Activated T-helper 17 cell treated with anti-CD3 and anti-CD28 coated beads, Interleukin-2, amount 50 U/mL, for 72 hours (primary cell): ENCODE measurements at places on chromosomes 3 and 15.
A peak's percentile ranks its signal among the peaks of the same experiment; 100 is the strongest.

DNA sequence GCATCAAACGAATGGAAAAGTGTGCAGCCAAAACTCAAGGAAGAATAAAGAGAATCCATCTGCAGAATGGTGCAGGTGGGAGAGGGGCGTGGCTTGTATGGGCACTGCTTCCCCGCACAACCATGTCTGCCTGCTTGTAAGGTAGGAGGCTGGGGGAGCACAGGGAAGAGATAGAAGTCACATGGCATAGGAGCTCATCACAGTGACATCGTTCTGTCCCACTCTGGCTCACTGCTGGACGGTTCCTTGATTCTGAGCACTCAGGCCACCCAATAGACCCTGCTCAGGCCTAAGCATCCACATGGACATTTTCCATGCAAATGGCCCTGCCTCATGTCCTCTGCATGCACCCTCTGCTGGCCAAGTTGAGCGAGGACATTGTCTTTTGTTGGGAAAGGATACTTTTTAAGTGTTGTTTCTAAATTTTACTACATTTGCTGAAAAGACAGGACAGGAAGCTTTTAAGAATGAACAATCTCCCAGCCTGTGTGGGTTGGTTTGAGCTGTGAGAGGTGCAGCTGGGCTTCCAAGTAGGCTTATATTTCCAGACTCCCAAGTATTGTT lies 3.1 kb downstream of the MYLK start:
- H3K4me1 ChIP-seq = no peaks in the 10 kb centered on the region
- H3K36me3 ChIP-seq = no peaks in the 10 kb centered on the region
- H3K27ac ChIP-seq = no peak overlapping the region
- peaks cover 38% of the 10 kb centered on the region for H3K27me3 ChIP-seq
- ATAC-seq = no peak

DNA sequence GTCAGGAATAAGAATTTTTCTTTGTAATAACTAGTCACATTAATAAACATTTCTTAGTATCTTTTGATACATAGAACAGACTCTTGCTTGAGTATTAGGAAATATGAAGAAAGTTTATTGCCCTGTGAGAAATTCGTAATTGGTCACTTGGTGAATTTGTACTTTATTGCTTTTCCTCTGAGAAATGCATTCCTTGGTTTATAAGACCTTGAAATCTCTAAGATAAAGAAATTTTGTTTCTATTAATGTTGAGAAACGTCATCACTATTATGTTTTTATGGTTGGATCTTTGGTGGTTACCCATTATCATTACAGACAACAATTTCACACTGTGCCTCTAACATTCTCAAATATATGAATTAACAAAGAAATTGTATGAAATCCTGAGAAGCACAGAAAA lies 652.0 kb upstream of the NECTIN3 start:
- H3K4me3 ChIP-seq = no peak overlapping the region
- no peaks in the 10 kb centered on the region for H3K4me1 ChIP-seq
- H3K27me3 ChIP-seq = no peaks in the 10 kb centered on the region
- no peak for ATAC-seq
- H3K36me3 ChIP-seq = no peaks in the 10 kb centered on the region

DNA sequence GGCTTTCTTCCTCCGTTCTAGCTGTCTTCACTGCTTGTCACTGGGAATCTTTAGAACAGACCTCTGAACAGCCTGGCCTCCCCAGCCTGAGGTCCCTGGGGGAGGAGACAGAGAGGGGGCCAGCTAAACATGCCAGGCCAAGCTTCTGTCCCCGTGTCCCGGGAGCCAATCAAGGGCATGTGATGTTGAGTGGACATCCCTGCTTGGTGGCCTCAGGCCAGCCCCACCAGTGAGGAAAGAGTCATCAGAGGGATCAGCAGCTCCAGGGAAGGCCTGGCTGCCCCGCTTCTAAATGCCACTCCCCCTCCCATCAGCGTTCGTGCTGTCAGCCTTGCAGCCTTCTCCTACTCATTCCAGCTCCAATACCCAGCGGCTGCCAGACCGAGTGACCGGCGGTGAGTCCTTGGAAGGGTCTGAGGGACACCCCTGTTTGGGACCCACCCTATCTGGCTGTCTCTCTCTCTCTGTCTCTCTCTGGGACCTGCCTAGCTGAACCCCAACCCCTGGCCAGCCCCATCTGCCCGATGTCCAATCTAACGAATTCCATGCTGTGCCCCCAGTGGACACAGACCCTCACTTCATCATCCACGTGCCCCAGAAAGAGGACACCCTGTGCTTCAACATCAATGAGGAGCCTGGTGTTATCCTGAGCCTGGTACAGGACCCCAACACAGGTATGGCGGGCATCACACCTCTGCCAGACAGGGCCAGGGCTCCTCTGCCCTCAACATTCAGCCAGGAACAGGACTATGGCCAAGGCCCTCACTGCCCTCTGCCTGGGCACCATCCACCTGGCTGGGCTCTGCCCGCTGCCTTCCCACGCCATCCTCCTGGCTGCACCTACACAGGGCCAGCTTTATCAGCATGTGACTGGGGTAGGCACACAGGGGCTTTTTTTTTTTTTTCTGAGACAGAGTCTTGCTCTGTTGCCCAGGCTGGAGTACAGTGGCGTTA lies 6.6 kb upstream of the ITIH3 start:
- H3K4me3 ChIP-seq = no peak overlapping the region
- H3K4me1 ChIP-seq = no peaks in the 10 kb centered on the region
- H3K27me3 ChIP-seq = no peaks in the 10 kb centered on the region
- H3K36me3 ChIP-seq = no peaks in the 10 kb centered on the region
- ATAC-seq = no peak

GRCh38 chr3:197019021-197019420 lies 10.6 kb downstream of the MELTF start:
- ATAC-seq = no peak
- no peak overlapping the region for H3K4me3 ChIP-seq
- no peak overlapping the region for H3K27ac ChIP-seq
- H3K36me3 ChIP-seq = no peaks in the 10 kb centered on the region
- H3K27me3 ChIP-seq = peaks cover 4% of the 10 kb centered on the region

GRCh38 chr15:69412274-69412673 lies 1.9 kb upstream of the KIF23 start:
- no peak for ATAC-seq
- H3K36me3 ChIP-seq = peaks cover under 1% of the 10 kb centered on the region
- no peak overlapping the region for H3K4me3 ChIP-seq
- H3K4me1 ChIP-seq = peaks cover 5% of the 10 kb centered on the region

- no peak overlapping the region for H3K4me3 ChIP-seq
- no peak overlapping the region for H3K27ac ChIP-seq
- peaks cover 8% of the 10 kb centered on the region for H3K27me3 ChIP-seq
- no peaks in the 10 kb centered on the region for H3K36me3 ChIP-seq
Measured at GRCh38 chr3:149534671-149535332, 60.3 kb downstream of the TM4SF4 start.

GRCh38 chr3:79258479-79258878 lies 509.3 kb downstream of the ROBO1 start:
- H3K36me3 ChIP-seq = no peaks in the 10 kb centered on the region
- H3K4me3 ChIP-seq = no peak overlapping the region
- no peak for ATAC-seq
- H3K27me3 ChIP-seq = no peaks in the 10 kb centered on the region
- no peaks in the 10 kb centered on the region for H3K4me1 ChIP-seq
- no peak overlapping the region for H3K27ac ChIP-seq

- no peak overlapping the region for H3K27ac ChIP-seq
- H3K4me1 ChIP-seq = no peaks in the 10 kb centered on the region
- no peak overlapping the region for H3K4me3 ChIP-seq
- H3K27me3 ChIP-seq = peaks cover 26% of the 10 kb centered on the region
Measured at GRCh38 chr3:124773351-124774326, 43.4 kb downstream of the UMPS start.

DNA sequence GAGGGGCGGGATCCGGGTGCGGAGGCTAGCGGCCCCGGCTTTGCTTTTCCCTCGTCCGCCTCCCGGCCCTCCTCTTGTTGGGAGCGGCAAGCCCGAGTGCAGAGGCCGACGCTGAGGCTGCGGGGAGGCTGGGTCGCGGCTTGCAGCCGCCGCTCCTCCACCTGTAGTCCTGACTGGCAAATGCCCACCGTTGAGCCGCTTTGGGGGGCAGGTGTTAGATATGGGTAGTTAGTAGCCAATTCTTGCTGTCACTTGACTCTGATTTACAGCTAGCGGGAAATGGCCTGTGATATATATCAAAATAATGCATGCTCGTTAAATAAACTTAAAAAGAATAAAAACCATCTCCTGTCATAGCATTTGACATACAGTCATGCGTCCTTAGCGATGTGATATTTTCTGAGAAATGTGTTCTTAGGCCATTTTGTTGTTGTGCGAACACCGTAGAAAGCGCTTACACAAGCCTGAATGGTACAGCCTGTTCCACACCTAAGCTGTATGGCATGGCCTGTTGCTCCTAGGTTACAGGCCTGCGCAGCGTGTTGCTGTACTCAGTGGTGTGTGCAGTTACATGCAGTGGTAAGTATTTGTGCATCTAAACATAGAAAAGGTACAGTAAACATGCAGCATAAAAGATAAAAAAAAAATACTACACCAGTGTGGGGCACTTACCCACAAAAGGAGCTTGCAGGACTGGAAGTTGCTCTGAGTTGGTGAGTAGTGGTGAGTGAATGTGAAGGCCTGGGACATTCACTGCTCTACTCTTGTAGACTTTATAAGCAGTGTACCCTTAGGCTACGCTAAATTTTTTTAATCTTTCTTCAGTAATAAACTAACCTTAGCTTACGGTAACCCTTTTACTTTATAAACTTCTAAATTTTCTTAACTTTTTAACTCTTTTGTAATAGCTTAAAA lies 873 bp downstream of the CAPN7 start:
- peak overlapping the region; percentile 86 for H3K4me3 ChIP-seq
- H3K27ac ChIP-seq = peak overlapping the region; percentile 80
- no peaks in the 10 kb centered on the region for H3K27me3 ChIP-seq
- ATAC-seq = peak; percentile 38
- peaks cover 29% of the 10 kb centered on the region for H3K36me3 ChIP-seq
- peaks cover 17% of the 10 kb centered on the region for H3K4me1 ChIP-seq

DNA sequence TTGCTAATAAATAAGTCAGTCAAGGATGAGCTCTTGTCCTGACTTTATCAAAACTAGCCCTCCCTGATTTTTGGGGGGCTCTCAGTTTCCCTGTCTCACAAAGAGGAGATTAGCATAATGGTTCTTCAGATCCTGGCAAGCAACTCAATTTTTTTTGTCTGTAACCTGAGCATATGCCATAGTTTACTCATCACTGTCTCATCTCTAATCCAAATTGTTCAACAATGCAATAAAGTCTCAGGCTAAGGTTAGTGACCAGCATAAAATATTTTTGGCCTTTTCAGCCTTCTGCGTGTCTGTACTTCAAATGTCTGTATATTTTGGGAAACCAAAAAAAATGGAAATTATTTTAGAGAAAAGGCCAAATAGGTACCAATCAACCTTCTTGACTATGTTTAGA lies 465.6 kb upstream of the TPRG1 start:
- peaks cover 21% of the 10 kb centered on the region for H3K36me3 ChIP-seq
- H3K4me3 ChIP-seq = no peak overlapping the region
- ATAC-seq = no peak
- H3K27me3 ChIP-seq = no peaks in the 10 kb centered on the region
- H3K27ac ChIP-seq = no peak overlapping the region

DNA sequence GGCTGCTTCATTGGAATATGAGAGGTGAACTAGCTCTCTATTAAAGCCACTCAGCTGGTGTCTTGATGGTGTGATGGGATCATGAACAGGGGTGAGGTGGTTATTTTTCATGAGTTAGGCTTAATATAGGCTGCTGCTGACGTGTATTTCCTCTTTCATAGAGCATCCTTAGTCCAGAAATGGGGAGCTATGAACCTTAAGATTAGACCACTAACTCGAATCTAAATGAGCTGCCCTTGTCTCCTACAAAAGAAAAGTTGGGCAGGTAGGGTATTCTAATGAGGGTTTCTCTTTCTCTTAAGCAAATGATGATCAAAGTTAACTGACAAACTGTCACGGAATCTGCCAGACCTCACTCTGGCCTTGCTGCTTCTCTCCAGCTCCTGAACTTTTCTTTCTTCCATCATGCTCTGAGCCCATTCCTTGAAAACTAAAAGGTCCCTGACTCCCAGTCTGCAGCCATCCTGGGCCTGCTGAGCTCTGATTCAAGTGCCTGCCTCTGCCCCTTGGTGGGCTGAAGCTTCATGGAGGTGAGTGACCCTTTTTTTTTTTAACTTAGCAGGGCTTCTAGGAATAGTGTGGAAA lies at the start of gene TRIM69:
Gene TRIM69 (plus strand): TSS at position 348 of the 585 bp plus-strand sequence. CDS start 177 bp downstream, at position 525.
- peak within 1 kb of the TSS; percentile 98 for H3K4me3 ChIP-seq
- peak; percentile 59 for ATAC-seq
- H3K36me3 ChIP-seq = peaks cover 54% of the 10 kb centered on the region
- H3K27ac ChIP-seq = peak within 1 kb of the TSS; percentile 96
- peaks cover 29% of the 10 kb centered on the region for H3K4me1 ChIP-seq

DNA sequence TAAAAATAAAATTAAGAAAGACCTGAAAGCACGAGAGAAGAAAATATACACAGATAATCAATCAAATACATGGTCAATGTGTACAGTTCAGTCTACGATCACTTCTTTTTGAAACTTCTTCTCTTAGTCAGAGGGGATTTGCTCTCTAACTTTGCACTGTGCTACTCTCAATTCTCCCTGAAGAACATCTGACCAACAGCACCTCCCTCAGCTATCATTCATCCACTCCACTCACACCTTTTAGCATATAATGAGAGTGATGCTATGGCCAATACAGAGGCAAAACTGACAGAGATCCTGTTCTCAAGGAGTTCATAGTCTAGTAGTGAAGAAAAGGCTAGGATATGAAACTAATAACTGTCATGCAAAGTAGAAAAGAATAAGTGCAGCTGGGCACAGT lies 45.9 kb downstream of the P3H2 start:
- H3K4me3 ChIP-seq = no peak overlapping the region
- ATAC-seq = no peak
- H3K4me1 ChIP-seq = no peaks in the 10 kb centered on the region
- no peaks in the 10 kb centered on the region for H3K36me3 ChIP-seq
- no peak overlapping the region for H3K27ac ChIP-seq

DNA sequence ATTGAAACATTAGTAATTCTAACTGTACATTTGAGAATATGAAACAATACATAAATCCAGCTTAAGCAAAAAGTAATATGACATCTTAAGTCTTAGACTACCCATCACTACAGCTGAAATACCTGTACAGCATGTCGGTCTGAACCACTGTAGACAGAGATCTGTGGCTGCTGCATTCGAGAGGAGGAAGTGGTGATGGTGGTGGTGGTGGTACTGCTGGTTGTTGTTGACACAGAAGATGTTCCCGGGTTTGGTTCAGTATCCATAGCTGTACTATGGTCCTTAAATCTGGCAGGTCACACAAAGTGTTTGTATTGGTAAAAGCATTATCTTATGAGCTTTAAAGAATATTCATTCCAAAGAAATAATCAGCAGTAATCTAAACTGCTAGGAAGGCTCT lies 2.9 kb downstream of the PHC3 start:
- H3K27ac ChIP-seq = peak overlapping the region; percentile 75
- H3K36me3 ChIP-seq = peaks cover 77% of the 10 kb centered on the region
- no peaks in the 10 kb centered on the region for H3K27me3 ChIP-seq
- peak; percentile 43 for ATAC-seq

DNA sequence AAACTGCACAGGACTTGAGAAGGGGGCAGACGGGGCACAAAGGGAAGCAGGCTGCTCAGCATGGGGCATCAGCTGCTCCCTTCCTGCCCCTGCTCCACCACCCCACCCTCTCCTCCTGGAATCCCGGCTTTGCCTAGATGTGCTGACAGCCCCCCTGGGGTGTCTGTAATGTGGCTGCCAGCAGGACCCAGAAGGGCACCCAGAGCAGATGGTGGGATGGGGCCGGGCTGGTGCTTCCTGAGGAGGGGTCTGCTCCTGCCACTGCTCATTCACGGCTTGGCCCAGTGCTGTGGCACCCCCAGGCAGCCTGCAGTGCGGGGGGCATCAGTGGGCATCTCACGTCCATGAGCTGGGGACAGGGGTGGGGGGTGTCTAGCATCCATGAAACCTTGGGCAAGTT lies 10.2 kb downstream of the H1-8 start:
- H3K4me1 ChIP-seq = no peaks in the 10 kb centered on the region
- no peaks in the 10 kb centered on the region for H3K36me3 ChIP-seq
- ATAC-seq = no peak
- no peak overlapping the region for H3K27ac ChIP-seq
